ENCODE measurements at places on chromosomes 16 and 17. TPM values are rescaled to one million over a fixed set of nuclear protein-coding genes. Genes with fewer than 3 reads are reported as not detected.

Gene DLG4
- total RNA-seq = 12.7 TPM

Gene ZNRF1
- total RNA-seq = 15.2 TPM

Gene CMC2
- total RNA-seq = 32.4 TPM

Gene PPP1R27
- 43.4 TPM for total RNA-seq

- no peak for DNase-seq
Observed at GRCh38 chr16:54076006-54076504, 210.5 kb downstream of the IRX3 start.

GRCh38 chr17:42683407-42684034 is 1.2 kb downstream of the CNTNAP1 start:
- DNase-seq = peak; percentile 68

GRCh38 chr16:64950731-64951130 is 171.1 kb downstream of the CDH11 start:
- no peak for DNase-seq

GRCh38 chr17:57523926-57524632 is 221.0 kb downstream of the CCDC182 start:
- DNase-seq = no peak

- DNase-seq = no peak
Observed at GRCh38 chr17:71633391-71633849, 487.4 kb upstream of the SOX9 start.

DNA sequence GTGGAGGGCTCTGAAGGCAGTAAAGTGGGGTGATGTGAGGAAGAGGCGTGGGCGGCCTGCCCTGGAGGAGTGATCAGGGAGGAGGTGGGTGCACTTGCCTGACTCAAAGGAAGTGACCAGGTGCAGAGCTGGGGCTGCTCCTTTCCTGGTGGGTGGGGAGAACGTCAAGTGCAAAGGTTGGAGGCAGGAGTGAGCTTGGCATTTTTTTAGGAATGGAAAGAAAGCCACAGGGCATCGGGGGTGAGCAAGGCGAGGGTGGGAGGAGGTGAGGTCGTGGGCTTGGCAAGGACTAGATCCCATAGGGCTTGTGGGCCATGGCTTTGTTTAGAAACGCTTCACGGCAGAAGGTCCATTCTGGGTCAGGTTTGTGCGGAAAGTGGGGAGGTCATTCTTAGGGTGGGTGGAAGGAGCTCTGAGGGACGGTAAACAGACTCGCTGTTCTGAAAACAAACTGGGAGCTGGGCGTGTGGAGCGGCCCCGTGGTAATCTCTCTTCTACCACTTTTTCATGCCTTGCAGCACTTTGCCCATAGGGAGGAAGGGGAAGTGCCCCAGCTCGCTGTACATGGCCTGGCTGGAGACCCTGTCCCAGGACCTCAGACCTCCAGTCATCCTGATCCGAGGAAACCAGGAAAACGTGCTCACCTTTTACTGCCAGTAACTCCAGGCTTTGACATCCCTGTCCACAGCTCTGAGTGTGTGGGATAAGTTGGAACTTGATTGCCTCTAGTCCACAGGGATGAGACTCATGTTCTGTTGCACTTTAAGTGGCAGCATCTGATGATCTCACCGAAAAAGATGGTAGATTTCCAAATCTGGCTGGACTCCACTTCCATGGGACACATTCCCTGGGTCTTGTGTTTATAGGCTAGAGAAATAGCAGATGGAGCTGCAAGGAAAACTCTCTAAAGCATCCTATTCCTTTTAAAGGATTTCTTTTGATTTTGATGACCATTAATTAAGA is 18.9 kb upstream of the HERPUD1 start:
- DNase-seq = peak; percentile 51

DNA sequence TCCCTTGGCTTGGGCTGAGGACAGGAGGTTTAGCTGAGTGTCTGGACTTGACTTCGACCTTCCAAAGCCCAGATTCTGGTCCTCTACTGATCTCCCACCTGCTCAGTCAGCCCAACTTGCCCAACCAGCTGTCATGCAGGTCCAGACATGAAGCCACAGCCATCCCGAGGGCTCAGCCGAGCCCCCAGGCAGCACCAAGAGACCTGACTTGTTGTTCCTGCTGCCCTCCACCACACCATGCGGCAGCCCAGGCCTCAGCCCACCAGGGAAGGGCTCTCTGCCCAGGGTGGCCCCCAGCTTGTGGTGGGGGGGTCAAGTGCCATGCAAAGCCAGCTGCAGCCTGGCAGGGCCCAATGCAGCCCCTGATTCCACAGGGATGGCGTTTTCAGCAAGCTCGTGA is 17.2 kb upstream of the CACNG4 start:
- DNase-seq = no peak

DNA sequence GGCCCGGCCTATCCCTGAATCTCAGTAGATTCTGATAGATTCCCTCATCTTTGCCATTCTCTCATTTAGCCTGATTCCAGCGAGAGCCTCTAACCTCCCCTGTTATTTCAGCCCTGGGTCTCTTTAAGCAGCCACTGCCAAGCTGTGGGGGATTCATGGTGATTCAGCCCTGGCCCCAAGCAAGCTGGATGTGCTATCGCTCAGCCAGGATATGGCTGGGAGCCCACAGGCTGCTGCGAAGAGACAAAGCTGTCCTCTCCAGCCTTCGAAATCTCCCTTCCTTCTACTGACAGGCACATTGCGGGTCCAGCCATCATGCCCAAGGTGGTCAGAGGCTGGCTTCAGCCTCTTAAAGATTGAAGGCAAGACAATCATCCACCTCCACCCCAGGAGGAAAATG is 394.1 kb downstream of the SOX9 start:
- DNase-seq = peak; percentile 69

- DNase-seq = peak; percentile 88
Observed at GRCh38 chr16:84730406-84731106, 30.8 kb downstream of the USP10 start.
